ENCODE measurements at places on chromosomes 4 and X.

DNA sequence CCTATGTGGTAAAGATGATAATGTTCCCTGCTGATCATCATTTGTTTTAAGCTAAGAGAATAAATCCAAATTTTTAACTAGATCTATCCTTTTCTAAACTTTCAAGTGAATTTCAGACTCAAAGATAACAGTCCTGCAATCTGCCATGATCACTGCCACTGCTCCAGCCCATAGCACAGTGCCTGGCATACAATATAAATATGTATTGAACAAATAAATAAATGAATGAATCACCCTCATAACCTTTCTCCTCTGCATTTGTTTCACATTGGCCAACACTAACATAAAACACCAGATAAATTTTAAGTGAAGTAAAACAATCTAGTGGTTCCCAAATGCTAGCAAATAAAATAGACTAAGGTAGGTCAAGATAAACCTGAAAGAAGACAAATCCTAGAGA, 439.0 kb downstream of the GPM6A start:
- no peak for DNase-seq

DNA sequence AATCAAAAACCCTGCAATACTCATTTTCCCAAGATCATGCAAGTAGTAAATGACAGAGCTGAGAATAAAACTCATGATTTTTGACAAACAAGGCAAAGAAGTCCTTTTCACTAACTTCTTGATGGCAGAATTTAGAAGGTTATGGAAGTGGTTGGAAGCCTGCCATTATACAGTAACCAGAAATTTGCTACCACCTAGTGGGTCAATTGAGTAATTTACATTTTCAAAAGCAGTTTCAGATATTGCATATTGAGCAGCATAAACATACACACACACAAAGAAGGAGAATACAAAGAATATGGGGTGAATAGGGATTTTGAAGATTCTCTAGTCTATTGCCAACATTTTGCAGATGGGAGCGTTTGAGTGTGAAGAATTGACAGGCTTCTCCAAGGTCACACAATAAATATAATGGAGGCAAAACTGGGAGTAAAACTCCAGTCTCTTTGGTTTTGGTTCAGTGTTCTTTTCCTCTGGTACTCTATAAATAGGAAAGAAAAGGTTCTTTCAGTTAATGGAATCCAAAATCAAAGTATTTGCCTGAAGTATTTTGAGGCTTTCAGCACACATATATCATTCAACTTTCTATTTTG, 70.2 kb downstream of the GC start:
- no peak for DNase-seq

GRCh38 chr4:15341733-15342300, 86.0 kb upstream of the C1QTNF7 start:
- no peak for DNase-seq

DNA sequence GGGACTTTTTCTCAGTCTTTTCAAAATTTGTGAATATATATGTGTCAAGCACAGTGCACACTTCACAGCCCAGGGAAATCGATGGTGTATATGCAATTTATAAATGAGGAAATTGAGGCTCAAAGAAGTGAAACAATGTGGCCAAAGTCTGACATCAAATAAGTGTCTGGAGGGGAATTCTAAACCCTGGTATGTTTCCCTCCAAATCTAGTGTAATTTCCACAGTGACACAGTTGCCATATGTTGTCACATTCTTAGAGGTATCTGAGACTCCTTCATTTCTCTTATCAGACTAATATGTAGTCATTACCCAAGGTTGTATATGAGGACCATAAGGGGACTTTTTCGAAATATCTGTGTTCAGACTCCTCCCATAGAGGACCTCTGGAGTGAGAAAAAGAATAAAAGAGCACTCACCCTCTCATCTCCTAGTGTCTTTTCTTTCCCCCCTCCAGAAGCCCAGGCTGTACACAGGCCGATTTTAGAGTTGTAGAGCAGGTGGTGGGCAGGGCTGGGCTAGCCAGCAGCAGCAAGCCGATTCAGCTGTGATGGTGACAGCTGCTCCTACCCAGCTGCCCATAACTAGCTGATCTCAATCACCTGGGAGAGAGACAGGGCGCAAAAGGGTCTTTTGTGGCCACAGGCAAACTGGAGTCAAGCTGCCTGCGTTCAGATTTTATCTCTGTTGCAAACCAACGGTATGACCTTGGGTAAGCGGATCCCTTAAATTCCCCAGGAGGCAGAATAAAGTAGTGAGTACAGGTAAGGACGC, 55.1 kb downstream of the CLCN5 start:
- DNase-seq, result peak; percentile 52

DNA sequence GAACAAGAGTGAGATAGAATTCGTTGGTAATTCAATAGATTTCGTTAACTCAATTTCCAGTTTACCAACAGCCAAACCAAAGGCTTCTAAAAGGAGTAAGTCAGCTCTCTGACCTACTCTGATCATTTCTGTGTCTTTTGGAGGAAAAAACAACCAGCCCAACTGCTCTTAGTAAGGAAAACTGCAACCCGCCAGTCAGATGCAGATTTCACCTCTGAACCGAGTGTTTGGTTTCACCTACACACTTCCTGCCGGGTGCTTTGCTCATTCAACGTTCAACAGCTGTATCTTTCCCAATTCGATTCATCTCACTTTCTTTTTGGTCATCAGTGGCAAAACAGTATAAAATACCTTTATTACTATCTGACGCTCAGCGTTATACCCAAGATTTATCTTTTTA, 24.5 kb downstream of the TMSB4X start:
- DNase-seq, result no peak

- no peak for DNase-seq
These were observed 68.1 kb downstream of the HPF1 start for GRCh38 chr4:169689681-169690080.

DNA sequence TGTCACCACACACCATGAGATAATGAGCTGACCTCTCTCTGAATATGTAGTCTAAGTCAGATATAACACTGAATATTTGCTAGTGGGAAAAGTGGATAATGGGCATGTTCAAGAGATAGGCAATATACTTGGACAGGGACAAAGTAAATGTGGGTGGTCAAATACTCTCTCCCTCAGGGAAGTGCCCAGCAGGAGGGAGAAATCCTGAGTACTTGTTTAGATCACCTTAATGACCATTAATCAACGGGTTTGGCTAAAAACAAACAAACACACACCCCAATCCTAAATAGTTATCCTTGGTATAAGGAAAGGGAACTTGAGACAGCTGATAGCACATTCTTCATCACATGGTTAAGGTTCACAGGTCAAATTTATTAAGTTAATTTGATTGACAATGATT, 933.5 kb downstream of the C4orf33 start:
- no peak for DNase-seq

DNA sequence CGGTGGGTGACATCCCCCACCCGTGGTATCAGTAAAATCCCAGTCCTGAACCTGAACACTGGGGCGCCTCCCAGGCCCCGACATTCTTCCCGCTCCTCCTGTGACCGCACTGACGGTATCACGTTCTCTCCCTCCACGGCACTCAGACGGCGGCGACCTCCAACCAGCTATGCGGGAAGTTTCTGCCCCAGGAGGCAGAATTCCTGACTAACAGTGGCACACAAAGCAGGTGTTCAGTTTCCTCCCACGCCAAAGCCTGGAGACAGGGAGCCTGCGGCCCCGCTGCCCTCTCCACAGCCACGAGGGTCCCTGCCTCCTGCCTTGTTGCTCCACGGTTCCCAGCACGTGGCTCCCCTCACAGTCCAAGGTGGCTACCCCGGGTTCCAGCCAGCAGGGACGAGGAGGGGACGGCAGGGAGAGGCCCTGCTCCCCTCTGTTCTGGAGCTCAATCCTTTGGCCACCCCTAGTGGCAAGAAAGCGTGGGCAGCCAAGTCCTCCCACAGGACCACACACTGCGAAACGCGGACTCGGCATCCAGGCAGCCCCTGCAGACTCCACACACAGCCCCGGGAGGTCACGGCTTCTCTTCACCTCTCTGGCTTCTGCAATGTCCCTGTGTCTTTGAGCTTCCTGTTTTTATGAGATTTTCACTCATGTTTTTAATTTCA, 15.2 kb downstream of the CTBP1 start:
- DNase-seq, result no peak

- DNase-seq, result no peak
These were observed 23.4 kb downstream of the SUV39H1 start for GRCh38 chrX:48719958-48720357.

DNA sequence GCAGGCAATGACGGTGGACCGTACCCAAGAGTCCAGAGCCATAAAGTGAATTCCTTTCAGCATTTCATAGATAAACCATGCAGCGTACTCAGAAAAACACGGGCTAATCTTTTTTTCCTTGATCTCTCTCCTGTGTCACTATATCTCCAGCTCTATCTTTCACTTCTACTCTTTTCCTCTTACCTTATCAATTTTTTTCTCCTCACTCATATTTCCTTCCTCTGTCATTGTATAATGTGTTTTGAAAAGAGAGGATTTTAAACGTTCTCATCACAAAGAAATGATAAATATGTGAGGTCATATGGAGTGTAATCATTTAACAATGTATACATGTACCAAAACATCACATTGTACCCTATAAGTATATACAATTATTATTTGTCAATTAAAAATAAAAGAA, 176.5 kb downstream of the CPE start:
- DNase-seq, result no peak
